ENCODE measurements at places on chromosomes 1 and 21. TPM values are rescaled to one million over a fixed set of nuclear protein-coding genes. Genes with fewer than 3 reads are reported as not detected.

GRCh38 chr1:97332716-97333115, 588.1 kb downstream of the DPYD start:
- no peak for DNase-seq

Gene KCNJ9
- polyA plus RNA-seq = 0.06 TPM

GRCh38 chr1:244576259-244576892, 76.5 kb upstream of the DESI2 start:
- DNase-seq = no peak

DNA sequence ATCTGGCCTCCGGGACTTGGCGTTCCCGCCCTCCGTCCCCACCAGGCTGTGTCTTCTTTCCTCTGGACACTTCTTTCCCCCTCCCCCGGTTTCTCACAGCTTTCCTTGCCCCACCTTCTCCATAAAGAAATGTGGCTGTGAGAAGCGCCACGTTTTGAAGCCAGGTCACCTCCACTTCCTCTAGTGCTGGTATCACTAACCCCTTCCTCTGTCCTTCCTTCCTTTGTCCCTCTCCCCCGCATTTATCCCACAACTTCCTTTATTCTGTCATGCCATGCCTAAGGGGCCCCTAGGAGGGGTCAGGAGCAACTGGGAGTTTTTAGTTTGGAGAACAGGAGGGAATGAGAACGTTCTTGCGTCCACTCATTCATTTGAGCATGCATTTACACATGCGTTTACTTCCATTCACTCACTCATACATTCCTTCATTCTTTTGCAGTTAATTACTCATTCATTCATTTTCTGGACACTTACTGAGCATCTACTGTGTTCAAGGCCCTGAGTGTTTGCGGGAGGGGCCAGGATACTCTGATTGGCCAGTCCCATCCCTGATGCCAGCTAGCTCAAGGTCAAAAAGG, 5.0 kb upstream of the ACOT11 start:
- no peak for DNase-seq

DNA sequence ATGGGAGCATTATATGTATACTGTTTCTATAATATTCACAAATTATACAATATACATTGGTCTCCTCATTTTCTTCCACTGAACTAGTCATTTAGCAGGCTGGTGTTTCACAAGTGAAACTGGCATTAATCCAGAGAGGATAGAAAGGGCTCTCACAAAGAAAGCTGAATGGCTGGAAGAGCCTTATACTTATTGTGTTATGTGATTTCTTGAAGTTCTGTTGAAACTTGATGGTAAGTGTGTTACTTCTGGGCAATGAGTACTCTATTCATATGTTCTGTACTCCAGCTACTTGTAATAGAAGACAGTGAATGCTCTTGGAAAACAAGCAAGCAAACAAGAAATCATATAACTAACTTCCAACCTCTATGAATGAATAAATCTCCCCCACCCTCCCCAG, 14.9 kb downstream of the STX12 start:
- DNase-seq = peak; percentile 36

GRCh38 chr1:44988531-44989156, 2.2 kb upstream of the EIF2B3 start:
- DNase-seq = no peak

Gene ZNF683
- 0.25 TPM for polyA plus RNA-seq

GRCh38 chr1:246292571-246292970, 214.5 kb downstream of the SMYD3 start:
- no peak for DNase-seq

Gene GRHL3
- 0.45 TPM for polyA plus RNA-seq

GRCh38 chr1:32870615-32871363, at the start of gene FNDC5:
FNDC5 (minus strand) TSS chr1:32870912.
- DNase-seq = no peak

Gene MSH4
- polyA plus RNA-seq = 0.35 TPM

- DNase-seq = peak; percentile 76
Measured at GRCh38 chr1:226738995-226739695, at the start of gene ITPKB. ITPKB (minus strand) TSS chr1:226739282; CDS start chr1:226737458, 1,824 bp downstream.

- no peak for DNase-seq
Measured at GRCh38 chr1:150516050-150516591, 569 bp downstream of the FALEC start.

DNA sequence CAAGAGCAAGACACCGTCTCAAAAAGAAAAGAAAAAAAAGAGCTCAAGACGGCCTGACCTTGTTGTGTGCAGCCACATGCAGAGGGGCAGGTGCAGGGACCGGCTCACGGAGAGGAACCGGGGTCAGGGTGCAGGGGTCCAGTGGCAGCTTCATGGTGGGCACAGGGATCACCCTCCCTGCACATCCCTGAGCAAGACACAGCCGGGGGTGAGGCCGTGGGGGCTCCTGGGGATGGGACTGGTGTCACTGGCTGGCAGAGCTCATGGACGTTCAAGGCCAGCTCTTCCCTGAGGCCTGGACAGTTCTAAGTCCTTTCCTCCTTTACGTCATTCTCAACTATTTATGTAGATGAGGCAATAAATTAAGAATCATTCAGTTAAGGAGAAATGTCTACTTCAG, 6.6 kb upstream of the TMEM240 start:
- DNase-seq = no peak

- peak; percentile 63 for DNase-seq
Measured at GRCh38 chr1:192485692-192486436, 89.7 kb upstream of the RGS1 start.

- no peak for DNase-seq
Measured at GRCh38 chr1:168970926-168971659, 135.4 kb upstream of the ATP1B1 start.

- no peak for DNase-seq
Measured at GRCh38 chr1:184866991-184867788, 107.1 kb downstream of the NIBAN1 start.

Gene SH3GLB1
- polyA plus RNA-seq = 113 TPM

GRCh38 chr1:31218705-31219104, 21.0 kb downstream of the NKAIN1 start:
- no peak for DNase-seq

Gene CD1B
- polyA plus RNA-seq = not detected

GRCh38 chr1:8219530-8219929, 98.4 kb upstream of the SLC45A1 start:
- DNase-seq = no peak

- DNase-seq = no peak
Measured at GRCh38 chr1:116827607-116828105, 73.4 kb downstream of the CD2 start.

Gene CYP2J2
- polyA plus RNA-seq = 1.8 TPM

GRCh38 chr1:195709821-195710220, 898.4 kb downstream of the KCNT2 start:
- no peak for DNase-seq

DNA sequence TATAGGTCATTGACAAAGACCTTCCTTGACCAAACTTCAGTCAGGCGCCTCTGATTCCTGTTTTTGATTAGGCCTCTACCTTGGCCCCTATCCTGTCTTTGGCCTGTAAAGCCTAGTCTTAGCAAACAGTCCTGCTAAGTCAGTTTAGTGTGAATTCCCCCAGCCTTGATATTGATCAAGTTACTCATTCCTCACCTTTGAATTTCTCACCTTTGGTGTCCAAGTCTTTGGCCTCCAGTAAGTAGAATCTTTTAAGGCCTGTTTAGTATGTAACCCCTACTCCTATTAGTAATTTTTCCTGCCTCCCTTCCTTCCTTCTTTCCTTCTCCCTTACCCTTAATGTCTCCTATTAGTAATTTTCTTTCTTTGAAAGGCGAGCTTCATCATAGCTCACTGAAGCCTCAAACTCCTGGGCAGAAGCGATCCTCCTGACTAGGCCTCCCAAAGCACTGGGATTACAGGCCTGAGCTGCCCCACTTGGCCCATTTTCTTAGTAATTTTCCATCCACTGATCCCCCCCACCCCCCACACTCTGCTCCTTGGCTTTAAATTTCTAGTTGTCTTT, 13.0 kb upstream of the ZNF692 start:
- DNase-seq = no peak

Gene CDK18
- 27.8 TPM for polyA plus RNA-seq

GRCh38 chr1:222263791-222264190, 284.1 kb downstream of the HHIPL2 start:
- DNase-seq = no peak

- DNase-seq = peak; percentile 27
Measured at GRCh38 chr1:169529068-169529642, 43.4 kb upstream of the SLC19A2 start.

DNA sequence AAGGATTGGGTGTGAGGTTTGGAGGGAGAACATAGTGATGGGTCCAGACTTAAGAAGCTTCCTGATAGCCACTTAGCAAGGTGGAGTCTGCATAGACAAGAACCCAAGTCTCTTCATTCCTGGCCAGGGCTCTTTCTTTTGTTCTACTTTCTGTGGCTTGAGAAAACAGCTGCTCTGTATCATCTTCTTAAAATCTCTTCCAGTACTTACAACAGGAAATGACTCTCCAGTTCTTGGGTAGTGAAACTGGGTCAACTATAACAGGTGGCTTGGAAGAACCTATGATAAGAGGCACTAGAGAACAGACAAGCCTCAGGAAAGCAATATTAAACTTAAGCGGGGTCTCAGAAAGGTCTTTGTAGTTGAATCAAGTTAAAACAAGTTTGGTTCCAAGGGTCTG, 148.1 kb upstream of the USP24 start:
- DNase-seq = no peak

DNA sequence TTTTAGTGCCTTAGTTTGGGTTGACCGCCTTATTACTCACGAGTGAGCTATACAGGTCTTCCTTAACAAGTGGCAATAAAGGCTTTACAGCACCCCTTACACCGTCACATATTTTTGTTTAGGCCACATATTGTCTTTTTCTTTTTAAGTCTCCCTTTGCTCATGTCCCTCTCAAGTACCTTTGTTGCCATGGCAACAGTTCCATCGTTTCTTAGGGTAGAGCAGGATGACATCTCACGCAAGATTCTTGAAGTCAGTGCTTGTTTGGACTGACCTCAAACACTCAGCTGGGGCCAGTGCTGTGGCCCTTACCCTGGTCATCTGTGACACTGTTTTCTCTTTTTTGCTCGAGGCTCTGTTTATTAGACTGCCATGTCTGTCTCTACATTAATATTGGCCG, 69.8 kb downstream of the PBX1 start:
- DNase-seq = no peak

All from right lung (tissue), 10 donors.